Stimulated activated CD4-positive, alpha-beta T cell treated with anti-CD3 and anti-CD28 coated beads, Interleukin-2, amount 100 ng/mL, for 24 hours (primary cell): ENCODE measurements at places on chromosomes 4 and X.

- DNase-seq, result no peak
Measured at GRCh38 chr4:186881521-186882220, 158.0 kb upstream of the FAT1 start.

DNA sequence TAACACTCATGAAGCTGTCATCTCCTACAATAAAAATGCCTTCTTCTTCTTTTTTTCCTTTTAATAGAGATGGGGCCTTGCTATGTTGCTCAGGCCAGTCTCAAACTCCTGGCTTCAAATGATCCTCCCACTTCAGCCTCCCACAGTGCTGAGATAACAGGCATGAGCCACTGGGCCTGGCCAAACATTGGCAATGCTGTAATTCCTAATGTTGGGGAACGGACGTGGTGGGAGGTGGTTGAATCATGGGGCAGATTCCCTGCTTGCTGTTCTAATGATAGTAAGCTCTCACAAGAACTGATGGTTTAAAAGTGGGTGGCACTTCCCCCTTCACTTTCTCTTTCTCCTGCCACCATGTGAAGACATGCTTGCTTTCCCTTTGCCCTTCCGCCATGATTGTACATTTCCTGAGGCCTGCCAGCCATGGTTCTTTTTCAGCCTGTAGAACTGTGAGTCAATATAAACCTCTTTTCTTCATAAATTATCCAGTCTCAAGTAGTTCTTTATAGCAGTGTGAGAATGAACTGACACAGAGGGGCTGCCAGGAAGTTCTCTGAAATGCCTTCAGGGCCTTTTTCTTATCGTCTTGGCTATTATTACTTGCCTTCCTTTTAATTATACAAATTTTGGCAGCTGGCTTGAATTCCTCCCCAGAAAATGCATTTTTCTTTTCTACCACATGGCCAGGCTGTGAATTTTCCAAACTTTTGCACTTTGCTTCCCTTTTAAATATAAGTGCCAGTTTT lies 93.0 kb downstream of the CENPC start:
- DNase-seq, result no peak

GRCh38 chrX:137565921-137566745 lies at the start of gene ZIC3:
ZIC3 (plus strand) TSS chrX:137566127; CDS start chrX:137566692, 565 bp downstream.
- no peak for DNase-seq

GRCh38 chr4:97142893-97143292 lies 1000.4 kb downstream of the STPG2 start:
- no peak for DNase-seq

GRCh38 chr4:7861440-7861881 lies 78.2 kb downstream of the AFAP1 start:
- no peak for DNase-seq

DNA sequence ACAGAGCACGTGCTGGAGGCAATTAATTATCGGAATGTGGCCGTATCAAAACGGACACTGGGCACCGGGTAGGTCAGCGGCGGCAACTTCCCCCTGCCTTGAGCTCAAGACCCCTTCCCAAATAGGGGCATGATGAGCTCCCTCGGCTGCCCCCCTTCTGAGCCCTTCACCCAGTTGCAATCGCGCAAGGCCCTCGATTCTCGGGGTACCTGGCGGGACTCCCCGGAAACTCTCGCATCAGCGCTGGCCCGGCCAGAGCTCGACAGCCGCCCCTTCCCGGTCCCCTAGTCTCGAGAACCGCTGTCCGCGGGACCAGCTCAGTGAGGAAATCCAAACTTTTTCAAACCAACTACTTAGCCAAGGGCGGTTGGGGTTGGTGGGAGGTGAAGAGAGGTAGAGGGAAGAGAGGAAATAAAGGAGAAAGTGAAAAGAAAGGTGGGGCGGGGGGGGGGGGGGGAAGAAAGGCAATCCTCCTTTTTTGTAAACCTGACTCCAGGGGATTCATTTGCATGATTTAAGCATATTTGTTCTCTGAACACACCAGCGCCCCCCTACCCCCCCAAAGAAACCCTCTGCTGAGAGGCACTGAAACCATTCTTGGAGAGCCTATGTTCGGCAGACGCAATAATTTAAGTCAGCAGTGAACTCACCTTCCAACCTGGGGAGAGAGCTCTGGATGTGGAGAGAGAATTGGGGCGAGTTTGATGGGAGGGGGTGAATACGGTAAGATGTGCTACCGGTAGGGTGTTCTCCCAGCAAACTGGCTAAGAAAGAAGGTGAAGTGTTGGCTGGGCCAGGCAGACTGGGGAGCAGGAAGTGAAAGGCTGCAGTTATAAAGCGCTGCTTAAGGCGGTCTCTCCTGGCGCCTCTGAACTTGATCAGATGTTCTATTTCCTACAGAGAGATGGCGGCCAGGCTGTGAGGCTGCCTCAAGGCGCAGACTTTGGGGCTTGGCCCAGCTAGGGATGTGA lies 2.0 kb upstream of the ZIC3 start:
- no peak for DNase-seq

DNA sequence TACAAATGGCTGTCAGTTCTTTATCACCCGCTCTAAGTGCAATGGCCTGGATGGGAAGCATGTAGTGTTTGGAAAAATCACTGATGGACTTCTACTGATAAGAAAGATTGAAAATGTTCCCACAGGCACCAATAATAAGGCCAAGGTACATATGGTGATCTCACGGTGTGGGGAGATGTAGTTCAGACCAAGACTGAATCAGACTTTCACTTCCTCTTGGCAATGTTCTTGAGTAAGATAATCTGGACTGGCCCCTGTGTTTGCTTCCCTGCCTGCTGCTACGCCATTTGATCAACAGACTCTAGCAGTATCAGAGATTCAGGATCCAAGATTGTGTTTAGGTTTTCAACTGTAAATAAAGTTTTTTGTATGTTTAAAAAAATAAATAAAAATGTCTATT lies 682.2 kb upstream of the AMOT start:
- no peak for DNase-seq

GRCh38 chr4:135371137-135371536 lies 1169.5 kb upstream of the PABPC4L start:
- DNase-seq, result no peak

- DNase-seq, result no peak
Measured at GRCh38 chr4:42078184-42078801, 74.2 kb downstream of the BEND4 start.
